Muscle of leg (tissue), 16 donors: ENCODE measurements at places on chromosomes 12 and 14. TPM values are rescaled to one million over a fixed set of nuclear protein-coding genes. Genes with fewer than 3 reads are reported as not detected.

- H3K4me1 ChIP-seq: no peaks in the 10 kb centered on the region
- no peaks in the 10 kb centered on the region for H3K27me3 ChIP-seq
- no peak overlapping the region for H3K27ac ChIP-seq
- no peak overlapping the region for H3K4me3 ChIP-seq
- H3K36me3 ChIP-seq: no peaks in the 10 kb centered on the region
Observed at GRCh38 chr12:54716261-54716660, 68.1 kb upstream of the DCD start.

GRCh38 chr14:97028382-97028781 is 231.2 kb downstream of the VRK1 start:
- H3K27me3 ChIP-seq: peaks cover 14% of the 10 kb centered on the region
- peaks cover 4% of the 10 kb centered on the region for H3K4me1 ChIP-seq
- no peaks in the 10 kb centered on the region for H3K36me3 ChIP-seq

DNA sequence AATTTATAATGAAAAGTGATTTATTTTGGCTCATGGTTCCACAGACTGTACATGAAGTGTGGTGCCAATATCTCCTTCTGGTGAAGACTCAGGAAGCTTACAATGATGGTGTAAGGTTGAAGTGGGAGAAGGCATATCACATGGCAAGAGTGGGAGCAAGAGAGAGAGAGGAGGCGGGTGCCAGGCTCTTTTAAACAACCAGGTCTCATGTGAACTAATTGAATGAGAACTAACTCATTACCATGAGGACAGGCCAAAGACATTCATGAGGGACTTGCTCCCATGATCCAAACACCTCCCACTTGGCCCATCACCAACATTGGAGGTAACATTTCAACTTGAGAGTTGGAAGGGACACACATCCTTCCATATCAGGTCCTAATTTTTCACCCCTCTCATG is 155.2 kb downstream of the SLC38A4 start:
- H3K27ac ChIP-seq: no peak overlapping the region
- no peaks in the 10 kb centered on the region for H3K36me3 ChIP-seq
- no peak overlapping the region for H3K4me3 ChIP-seq
- H3K27me3 ChIP-seq: no peaks in the 10 kb centered on the region
- DNase-seq: no peak

Gene BIN2
- 1.8 TPM for total RNA-seq

DNA sequence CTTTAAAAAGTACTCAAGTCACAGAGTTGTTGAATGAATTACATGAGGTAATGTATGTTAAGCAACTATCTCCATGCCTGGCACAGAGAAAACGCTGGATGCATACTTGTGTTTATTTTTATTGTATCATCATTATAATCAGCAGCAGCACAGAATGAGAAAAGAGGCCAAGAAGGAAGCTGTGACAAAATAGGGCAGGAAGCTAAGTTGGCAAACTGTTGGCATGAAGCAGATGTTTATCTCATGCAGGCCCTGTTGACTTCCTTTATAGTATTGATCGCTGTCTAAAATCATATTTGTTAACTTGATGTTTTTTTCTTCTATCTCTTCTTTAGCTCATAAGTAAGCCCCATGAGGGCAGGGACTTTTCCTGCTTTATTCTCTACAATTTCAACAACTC is 466.6 kb downstream of the TRHDE start:
- H3K4me3 ChIP-seq: no peak overlapping the region
- no peaks in the 10 kb centered on the region for H3K4me1 ChIP-seq
- no peaks in the 10 kb centered on the region for H3K27me3 ChIP-seq

- peaks cover 2% of the 10 kb centered on the region for H3K4me1 ChIP-seq
- no peaks in the 10 kb centered on the region for H3K27me3 ChIP-seq
- H3K27ac ChIP-seq: no peak overlapping the region
- no peak for DNase-seq
Observed at GRCh38 chr12:95318071-95318545, 100.5 kb downstream of the VEZT start.

DNA sequence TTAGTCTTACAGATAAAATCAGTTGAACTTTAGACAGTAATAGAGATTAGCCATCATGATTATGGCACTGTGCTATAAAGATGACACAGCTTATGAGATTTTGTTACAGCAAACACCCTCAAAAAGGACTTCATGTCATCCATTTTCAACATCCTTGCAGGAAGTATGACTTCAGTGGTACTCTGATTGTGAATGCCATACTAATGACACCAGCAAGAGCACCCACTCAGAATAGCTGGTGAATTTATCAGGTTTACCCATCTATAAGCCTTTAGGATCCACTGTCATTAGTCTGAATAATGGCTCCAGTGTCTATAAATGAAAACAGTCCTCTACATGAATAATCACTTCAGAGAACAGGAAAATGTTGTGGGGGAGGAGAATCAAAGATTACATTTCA is 615.2 kb downstream of the RPS29 start:
- H3K4me3 ChIP-seq: no peak overlapping the region
- no peaks in the 10 kb centered on the region for H3K36me3 ChIP-seq
- H3K27me3 ChIP-seq: no peaks in the 10 kb centered on the region
- no peaks in the 10 kb centered on the region for H3K4me1 ChIP-seq
- no peak for DNase-seq
- no peak overlapping the region for H3K27ac ChIP-seq

GRCh38 chr14:67674480-67675218 is at the start of gene VTI1B:
Gene VTI1B (minus strand): TSS chr14:67674632. CDS start chr14:67674489, 143 bp downstream.
- H3K27ac ChIP-seq: peak within 1 kb of the TSS; percentile 99
- peak within 1 kb of the TSS; percentile 89 for H3K4me3 ChIP-seq
- peak; percentile 94 for DNase-seq
- H3K36me3 ChIP-seq: peaks cover 20% of the 10 kb centered on the region

Gene DRAM1
- 1.7 TPM for total RNA-seq

DNA sequence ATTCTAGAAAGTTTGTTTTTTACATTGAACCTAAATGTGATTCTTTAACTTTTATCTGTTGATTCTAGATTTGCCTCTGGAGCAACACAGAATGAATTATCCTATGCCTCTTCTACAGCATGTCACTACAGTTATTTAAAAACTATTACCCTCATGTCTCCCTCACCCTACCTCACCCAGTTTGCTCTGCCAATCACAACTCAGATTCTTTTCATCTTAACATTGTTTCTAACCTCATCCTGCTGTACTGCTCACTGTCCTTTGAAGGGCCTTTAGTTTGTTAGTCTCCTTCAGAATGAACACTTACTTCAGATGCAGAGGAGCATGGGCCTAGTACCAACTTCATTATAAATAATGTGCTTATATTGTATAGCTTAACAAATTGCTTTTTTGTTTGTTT is 21.5 kb downstream of the YLPM1 start:
- H3K27me3 ChIP-seq: no peaks in the 10 kb centered on the region
- peak; percentile 13 for DNase-seq

DNA sequence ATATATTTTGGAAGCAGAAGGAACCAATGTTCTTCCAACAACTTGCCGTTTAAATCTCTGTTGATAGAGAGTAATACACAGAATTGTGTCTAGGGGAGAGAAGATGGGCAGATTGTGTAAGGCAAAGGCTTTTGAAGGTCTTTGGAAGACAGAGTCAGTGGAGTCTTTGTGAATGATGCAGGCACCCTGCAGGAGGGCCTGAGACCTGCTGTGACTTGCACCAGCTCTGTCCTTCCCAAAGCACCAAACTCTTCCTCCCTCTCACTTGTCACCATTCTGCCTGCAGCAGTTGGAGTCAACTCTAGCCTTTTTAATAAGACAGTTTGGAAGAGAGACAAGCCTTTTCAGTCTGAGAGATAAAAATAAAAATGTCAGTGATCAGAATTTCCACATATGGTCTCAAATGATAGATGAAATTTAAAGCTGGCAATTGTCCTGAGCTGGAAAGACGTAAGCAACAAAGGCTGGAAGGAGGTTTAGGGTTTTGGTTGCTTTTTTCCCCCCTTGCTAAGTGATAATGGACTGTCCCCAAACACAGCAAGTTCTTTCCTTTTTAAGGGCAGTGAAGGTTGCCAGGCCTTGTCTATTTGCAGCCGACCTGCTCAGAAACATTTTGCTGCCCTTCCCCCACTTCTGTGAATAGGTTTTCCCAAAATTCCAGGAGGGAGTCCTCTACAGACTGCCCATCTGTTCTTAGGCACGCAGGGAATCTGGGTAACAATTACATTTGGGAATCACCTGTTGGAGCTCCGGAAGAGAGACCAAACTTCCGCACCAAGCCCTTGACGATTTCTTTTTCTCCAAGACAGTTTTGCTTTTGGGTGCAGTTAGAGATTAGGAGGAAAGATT is 103.0 kb upstream of the NTF3 start:
- DNase-seq: peak; percentile 64
- no peaks in the 10 kb centered on the region for H3K27me3 ChIP-seq
- no peaks in the 10 kb centered on the region for H3K36me3 ChIP-seq
- H3K27ac ChIP-seq: no peak overlapping the region

Gene PELI2
- 4.7 TPM for total RNA-seq

Gene TFCP2
- 18.3 TPM for total RNA-seq

- no peaks in the 10 kb centered on the region for H3K36me3 ChIP-seq
- no peaks in the 10 kb centered on the region for H3K4me1 ChIP-seq
- H3K4me3 ChIP-seq: peak overlapping the region; percentile 4
- no peak overlapping the region for H3K27ac ChIP-seq
Observed at GRCh38 chr12:92871116-92871515, 58.0 kb downstream of the EEA1 start.

Gene OR6C1
- total RNA-seq: not detected

DNA sequence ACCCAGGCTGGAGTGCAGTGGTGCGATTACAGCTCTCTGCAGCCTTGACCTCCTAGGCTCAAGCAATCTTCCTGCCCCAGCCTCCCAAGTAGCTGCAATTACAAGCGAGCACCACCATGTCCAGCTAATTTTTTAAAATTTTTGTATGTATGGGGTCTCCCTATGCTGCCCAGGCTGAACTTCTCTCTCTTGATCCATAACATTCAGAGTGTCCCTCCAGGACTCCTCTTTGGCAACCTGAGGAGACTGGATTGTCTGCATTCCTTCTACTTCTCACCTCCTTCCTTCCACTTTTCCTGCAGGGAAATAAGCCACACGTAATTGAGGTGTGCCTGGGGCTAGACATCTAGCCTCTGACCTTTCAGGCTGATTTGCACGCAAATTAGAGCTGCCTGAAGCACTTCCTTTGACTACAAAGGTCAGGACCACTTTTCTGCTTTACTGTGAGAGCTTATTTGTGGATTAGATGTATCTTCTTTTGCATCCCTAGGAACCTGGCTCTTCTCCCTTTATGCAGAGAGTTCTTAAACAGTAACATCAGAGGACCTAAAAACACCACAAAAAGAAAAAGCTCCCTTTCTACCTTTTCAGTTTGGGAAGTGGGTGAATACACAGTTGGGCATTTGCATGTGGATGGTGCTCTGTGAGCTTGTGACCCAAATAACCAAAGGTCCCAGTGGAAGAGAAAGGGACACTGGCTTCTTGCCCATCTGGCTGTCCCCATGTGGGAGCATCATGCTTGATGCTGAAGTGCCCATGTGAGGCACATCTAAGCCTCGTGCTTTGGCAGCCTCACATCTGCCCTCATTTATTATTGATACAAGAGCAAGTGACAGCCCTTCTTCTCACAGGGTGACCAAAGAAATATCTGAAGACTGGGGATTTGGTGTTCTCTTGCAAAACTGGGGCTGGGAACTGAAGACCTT is 33.5 kb downstream of the PYGL start:
- no peaks in the 10 kb centered on the region for H3K4me1 ChIP-seq
- H3K27ac ChIP-seq: no peak overlapping the region
- no peaks in the 10 kb centered on the region for H3K27me3 ChIP-seq
- peaks cover 25% of the 10 kb centered on the region for H3K36me3 ChIP-seq

- DNase-seq: no peak
- H3K36me3 ChIP-seq: peaks cover 24% of the 10 kb centered on the region
- no peak overlapping the region for H3K27ac ChIP-seq
- H3K4me1 ChIP-seq: no peaks in the 10 kb centered on the region
- no peak overlapping the region for H3K4me3 ChIP-seq
- no peaks in the 10 kb centered on the region for H3K27me3 ChIP-seq
Observed at GRCh38 chr12:2857576-2857975, 737 bp upstream of the TEX52 start.

- no peaks in the 10 kb centered on the region for H3K36me3 ChIP-seq
- no peak for DNase-seq
- peaks cover 46% of the 10 kb centered on the region for H3K4me1 ChIP-seq
- no peak overlapping the region for H3K4me3 ChIP-seq
- H3K27me3 ChIP-seq: no peaks in the 10 kb centered on the region
Observed at GRCh38 chr14:104228221-104228620, 89.8 kb downstream of the KIF26A start.

- no peak for DNase-seq
- no peak overlapping the region for H3K27ac ChIP-seq
- no peaks in the 10 kb centered on the region for H3K4me1 ChIP-seq
- no peak overlapping the region for H3K4me3 ChIP-seq
- H3K36me3 ChIP-seq: no peaks in the 10 kb centered on the region
- no peaks in the 10 kb centered on the region for H3K27me3 ChIP-seq
Observed at GRCh38 chr14:59882957-59883356, 12.4 kb upstream of the RTN1 start.

DNA sequence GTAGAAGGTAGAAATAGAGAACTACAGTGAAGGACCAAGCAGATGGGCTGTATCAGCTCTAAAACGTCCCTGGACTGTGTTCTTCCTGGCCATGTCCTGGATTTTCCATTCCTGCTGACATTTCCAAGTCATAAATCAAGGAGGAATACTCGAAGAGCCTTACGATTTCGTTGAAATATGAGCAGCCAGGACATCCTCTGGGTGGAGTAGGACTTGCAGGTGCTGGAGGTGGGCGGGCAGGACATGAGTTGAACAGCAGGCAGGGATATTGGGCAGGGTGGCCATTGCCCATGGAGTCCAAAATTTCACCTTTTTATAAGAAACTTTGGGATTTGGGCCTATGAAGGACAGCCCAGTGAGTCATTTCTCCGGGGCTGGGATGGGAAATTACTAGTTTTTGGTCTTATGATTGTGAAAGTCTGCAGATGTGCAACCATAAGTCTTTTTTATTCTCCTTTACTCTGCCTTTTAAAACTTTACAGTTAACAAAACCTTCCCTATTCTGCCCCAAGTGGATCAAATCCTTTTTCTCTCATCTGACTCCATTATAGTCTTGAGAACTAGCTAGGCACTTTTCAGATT is 88.8 kb downstream of the TMX1 start:
- peak overlapping the region; percentile 88 for H3K27ac ChIP-seq
- peaks cover 26% of the 10 kb centered on the region for H3K4me1 ChIP-seq
- no peak overlapping the region for H3K4me3 ChIP-seq
- DNase-seq: peak; percentile 94

DNA sequence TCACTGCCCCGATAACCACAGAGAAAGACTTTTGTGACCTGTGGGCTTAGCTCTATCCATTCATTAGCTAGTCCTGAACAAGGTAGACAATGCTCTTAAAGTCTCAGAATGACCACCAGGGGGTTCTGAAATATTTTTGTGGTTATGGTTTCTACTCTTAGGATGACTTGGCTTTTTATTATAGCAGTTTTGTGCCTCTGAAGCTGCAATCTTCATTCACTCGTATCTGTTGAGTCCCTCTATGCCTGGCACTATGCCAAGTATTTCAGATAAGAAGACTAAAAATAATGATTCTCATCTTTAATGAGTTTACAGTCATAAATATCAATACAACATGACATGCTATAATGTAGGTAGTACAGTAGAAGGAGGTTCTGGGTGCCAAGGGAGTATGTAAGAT is 130.8 kb upstream of the TRHDE start:
- no peak for DNase-seq
- H3K36me3 ChIP-seq: no peaks in the 10 kb centered on the region
- no peak overlapping the region for H3K27ac ChIP-seq
- no peaks in the 10 kb centered on the region for H3K27me3 ChIP-seq
- no peak overlapping the region for H3K4me3 ChIP-seq

Gene TAS2R42
- total RNA-seq: not detected

- no peak overlapping the region for H3K4me3 ChIP-seq
- no peaks in the 10 kb centered on the region for H3K27me3 ChIP-seq
- no peaks in the 10 kb centered on the region for H3K4me1 ChIP-seq
- no peak overlapping the region for H3K27ac ChIP-seq
Observed at GRCh38 chr14:92074555-92074954, 31.8 kb downstream of the ATXN3 start.
